ENCODE measurements at places on chromosomes 4 and X. TPM values are rescaled to one million over a fixed set of nuclear protein-coding genes. Genes with fewer than 3 reads are reported as not detected.
A peak's percentile ranks its signal among the peaks of the same experiment; 100 is the strongest.

- DNase-seq: peak; percentile 23
Observed at GRCh38 chrX:9646471-9647224, 119.0 kb downstream of the GPR143 start.

DNA sequence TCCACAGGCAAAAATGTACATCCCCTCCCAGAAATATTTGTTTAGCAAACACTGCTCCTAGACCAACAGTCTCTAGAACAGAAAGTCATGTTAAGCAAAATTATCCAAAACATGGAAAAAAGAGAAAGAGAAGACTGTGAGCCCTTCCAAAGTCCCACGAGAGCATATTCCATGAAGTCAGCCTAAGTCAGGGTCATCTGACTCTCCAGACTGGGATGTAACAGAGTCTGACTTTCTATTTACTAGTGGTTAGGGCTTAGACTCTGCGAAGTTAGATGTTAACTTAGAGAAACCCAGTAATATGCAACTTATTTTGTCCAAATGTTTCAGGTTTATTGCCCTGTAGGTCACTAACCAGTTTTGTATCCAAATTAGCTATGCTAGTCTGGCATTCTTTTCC, 102.3 kb downstream of the MID1 start:
- DNase-seq: no peak

GRCh38 chrX:133561251-133561650, 146.0 kb upstream of the GPC4 start:
- peak; percentile 49 for DNase-seq

DNA sequence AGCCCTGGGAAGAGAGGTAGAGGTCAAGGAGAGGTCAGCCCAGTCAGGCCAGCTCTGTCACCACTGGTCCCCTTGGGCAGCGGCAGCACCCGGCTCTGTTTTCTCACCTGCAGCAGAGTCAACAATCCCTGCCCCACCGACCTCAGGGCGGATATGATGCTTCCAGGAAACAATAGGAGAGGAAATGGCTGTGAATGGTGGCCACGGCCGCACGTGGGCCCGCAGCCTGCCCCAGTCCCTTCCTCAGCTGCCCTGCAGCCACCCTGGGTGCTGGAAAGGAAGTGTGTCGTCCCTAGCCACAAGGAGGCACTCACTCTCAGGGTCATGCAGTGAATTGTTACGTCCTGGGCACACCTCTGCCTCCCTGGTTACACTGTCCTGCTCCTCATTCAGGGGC, 92.5 kb upstream of the ENPP6 start:
- DNase-seq: no peak

The GPM6B gene
- 0.57 TPM for total RNA-seq

The VCX3A gene
- not detected for total RNA-seq

The SASH3 gene
- total RNA-seq: not detected
